ENCODE measurements at places on chromosomes 1 and 21. TPM values are rescaled to one million over a fixed set of nuclear protein-coding genes. Genes with fewer than 3 reads are reported as not detected.

Gene CDCA8
- 21.4 TPM for polyA plus RNA-seq

GRCh38 chr1:116724765-116725375, 29.4 kb upstream of the CD2 start:
- DNase-seq = no peak

DNA sequence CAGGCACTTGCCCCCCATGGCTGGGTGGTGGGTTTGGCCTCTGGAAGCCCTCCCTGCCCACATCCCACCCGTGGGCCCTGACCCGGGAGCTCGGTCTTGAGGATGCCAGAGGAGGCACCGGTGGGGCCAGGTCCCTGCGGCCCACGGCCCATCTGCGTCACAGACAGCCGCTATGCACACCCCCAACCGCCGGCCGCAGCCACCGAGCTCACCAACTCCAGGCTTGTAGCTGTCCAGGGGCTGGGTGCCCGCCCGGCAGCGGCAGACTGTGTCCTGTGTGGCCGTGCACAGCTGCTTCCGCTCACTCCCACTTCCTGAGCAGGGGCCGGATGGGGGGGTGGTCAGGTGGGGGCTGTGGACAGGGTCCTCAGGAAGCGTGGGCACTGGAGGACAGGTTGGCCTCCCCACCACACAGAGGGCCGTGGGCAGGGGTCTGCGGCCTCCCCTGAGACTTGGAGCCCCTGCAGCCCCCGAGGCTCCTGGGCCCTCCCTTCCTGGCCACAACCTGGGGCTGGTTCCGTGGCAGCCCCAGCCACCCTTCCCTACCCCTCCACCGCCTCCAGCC, 1.1 kb downstream of the TNFRSF4 start:
- no peak for DNase-seq

GRCh38 chr1:169546087-169546995, 39.9 kb downstream of the F5 start:
- DNase-seq = peak; percentile 73

DNA sequence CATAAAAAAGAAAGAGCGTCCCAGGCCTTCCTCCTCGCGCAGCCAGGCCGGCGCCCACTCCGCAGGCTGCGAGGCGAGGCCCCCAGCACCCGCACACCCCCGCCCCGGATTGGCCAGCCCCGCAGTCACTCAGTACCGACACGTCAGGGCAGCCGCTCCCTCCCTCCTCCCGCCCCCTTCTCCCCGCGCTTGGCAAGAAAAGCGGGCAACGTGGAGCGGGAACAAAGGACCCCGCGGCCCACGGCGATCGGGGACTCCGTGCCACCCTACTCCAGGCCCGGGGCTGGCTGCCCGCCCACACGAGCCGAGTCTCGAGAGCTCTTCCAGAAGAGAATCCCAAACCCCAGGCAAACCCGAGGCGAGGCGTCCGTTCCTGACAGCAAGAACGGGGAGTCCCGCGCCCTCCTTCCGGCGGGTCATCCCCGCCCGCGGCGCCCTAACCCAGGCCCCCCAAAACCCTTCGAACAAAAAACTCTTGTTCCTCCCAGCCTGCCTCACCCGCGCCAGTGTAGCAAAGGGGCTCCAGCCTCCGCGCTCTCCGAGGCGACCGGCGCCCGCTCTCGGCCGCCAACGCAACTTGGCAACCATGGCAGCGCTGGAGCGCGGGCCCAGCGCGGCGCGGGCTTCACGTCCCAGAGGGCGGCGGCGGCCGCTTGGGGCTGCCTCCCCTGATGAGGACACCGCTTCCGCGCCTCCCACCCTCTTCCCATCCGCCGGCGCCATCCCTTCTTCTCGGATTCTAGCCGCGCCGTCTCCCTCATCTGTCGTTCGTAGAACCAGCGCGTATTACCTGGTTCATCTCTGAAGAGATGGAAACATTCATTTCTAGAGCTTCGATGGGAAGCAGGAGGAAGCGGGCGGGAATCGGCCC, 645 bp downstream of the IVNS1ABP start:
- DNase-seq = peak; percentile 98

Measured in sigmoid colon (tissue), 7 donors.